NCI-H1092 treated with DMSO at 0.1 percent for 48 hours (cell line): ENCODE measurements at places on chromosomes 6 and 20.

- DNase-seq: no peak
Observed at GRCh38 chr6:105781248-105781647, 304.9 kb upstream of the PRDM1 start.

DNA sequence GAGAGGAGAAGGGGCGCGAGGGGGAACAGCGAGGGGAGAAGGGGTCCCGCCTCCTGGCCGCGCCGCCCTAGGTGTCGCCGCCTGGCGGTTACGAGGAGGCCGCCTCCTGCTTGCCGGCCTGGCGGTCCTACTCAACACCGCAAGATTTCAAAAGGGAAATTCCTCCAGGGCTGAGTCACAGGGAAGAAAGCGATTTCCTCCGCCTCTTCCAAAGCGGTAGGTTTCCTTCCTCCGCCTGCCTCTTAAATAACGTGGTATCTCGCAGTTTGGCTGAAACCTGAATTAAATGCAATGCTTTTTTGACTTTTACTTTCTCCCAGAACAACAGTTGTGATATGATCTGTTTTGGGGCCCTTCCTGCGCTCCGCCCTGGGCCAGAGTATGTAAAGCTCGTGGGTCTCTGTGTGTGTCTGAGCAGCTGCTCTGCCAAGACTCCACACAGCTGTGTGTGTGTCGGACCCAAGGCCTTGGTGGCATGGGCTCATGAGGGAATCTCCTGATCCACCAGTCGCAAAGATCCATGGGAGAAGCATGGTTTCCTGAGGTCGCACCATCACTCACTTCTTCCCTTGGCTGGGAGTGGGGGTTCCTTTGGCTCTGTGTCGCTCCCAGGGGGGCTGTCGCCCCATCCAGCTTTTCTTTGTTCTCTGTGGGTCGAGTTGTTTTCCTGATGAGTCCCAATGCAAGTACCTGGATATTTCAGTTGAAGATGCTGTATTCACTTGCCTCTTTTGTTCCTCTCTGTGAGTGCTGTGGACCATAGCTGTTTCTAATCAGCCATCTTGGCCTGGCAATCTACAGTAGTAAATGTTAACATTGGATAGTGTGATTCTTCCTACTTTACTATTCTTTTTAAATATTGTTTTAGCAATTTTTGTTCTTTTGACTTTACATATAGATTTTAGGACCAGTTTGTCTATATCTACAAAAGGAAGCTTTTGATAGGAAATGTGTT is 31.6 kb upstream of the NOTCH4 start:
- DNase-seq: no peak

- DNase-seq: no peak
Observed at GRCh38 chr20:2378893-2379292, 1.8 kb upstream of the TGM6 start.

GRCh38 chr20:35878113-35878625 is 76.1 kb downstream of the SCAND1 start:
- DNase-seq: no peak

GRCh38 chr6:163828038-163828795 is 413.7 kb downstream of the QKI start:
- no peak for DNase-seq

GRCh38 chr6:14412026-14412425 is 294.5 kb downstream of the CD83 start:
- no peak for DNase-seq
